ENCODE measurements at places on chromosomes 13 and 19.

DNA sequence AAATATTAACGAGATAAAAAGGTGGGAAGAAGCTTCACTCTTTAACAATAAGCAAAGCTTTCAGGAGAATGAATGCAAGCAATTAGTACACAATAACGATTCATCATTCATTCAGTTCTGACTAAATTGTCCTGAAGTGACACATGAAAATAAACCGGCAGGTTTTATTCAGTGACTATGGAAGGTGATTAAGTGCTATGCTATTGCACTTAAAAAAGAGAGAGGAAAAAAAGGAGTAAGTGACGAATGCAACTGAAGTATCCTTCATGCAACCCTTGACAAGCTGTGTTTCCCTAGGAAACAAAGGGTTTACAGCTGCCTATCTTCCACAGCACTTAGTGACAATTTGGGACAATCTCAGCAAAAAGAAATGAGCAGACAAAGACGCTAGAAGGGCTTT is 1.4 kb downstream of the LIG4 start:
- no peak for DNase-seq

GRCh38 chr19:8640402-8641004 is 10.1 kb downstream of the NFILZ start:
- DNase-seq = no peak

DNA sequence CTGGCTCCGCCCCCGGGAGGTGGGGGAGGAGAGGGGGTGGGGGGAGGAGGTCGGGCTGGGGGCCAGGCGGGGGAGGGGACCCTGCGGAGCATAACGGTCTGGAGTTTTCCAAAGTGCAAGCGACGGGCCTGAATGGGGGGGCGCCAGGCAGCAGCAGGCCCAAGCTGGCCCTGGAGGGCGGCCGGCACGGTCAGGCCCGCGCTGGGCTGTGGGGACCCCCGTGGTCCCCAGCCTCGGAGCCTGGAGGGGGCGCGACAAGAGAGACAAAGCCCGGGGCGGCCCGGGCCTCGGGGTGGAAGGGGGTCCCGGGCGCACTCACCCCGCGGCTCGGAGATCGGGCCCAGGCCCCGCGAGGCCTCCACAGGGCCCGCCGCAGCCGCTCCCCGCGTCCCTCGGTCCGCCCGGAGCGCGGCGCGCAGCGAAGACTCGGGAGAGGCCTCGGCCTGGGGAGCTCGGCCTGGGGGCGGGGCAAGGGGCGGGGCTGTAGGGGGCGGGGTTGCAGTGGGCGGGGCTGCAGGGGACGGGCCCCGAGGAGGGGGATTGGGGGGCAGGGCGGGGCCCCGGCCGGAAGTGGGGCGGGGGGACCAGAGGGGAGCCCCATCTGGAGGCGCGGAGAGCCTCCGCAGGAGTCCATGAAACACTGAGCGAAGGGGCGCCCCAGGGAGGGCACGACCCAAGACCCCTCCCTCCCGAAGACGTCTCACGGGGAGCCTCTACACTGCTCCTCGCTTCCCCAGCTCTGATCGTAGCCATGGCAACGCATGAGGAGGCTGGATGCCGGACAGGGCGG is 47.6 kb downstream of the PTPRS start:
- peak; percentile 26 for DNase-seq

- DNase-seq = no peak
Observed at GRCh38 chr19:7194566-7194965, 99.6 kb downstream of the INSR start.

DNA sequence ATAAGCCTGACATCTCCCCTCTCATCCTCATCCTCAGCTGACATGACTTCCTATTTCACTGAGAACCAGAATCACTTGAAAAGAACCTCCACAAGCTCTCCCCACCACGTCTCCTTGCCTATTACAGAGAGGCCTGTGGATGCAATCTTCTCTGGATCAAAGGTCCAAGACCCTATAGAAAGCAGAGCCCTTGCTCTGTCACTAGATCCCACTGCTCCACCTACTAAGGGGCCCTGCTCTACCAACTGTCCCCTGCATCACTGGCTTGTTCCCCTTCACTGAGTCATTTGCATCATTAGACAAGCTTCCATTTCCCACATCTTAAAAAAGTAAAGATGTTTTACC is 40.8 kb downstream of the RCBTB2 start:
- DNase-seq = no peak
